ENCODE measurements at places on chromosomes 7 and 10.

DNA sequence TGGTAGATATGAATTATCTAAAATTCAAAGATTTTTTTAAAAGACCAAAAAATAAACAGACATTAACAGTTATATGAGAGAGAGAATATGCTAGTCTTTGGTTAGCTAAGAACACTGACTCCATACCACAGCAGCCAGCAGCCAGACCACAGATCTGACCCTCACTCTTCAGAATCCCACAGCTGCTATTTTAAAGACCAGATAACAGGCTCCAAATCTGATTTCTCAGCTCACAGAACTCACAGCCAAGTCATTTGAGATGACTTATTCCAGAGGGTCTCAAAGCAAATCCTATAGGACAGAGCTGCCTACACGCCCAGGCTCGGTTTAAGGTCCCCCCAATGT, 20.4 kb downstream of the NUDCD3 start:
- DNase-seq: no peak

- no peak for DNase-seq
Measured at GRCh38 chr7:67696878-67697277, 700.2 kb downstream of the TYW1 start.

GRCh38 chr10:71375952-71376351, 20.8 kb upstream of the CDH23 start:
- DNase-seq: no peak

- no peak for DNase-seq
Measured at GRCh38 chr10:58839771-58840170, 327.1 kb downstream of the BICC1 start.

DNA sequence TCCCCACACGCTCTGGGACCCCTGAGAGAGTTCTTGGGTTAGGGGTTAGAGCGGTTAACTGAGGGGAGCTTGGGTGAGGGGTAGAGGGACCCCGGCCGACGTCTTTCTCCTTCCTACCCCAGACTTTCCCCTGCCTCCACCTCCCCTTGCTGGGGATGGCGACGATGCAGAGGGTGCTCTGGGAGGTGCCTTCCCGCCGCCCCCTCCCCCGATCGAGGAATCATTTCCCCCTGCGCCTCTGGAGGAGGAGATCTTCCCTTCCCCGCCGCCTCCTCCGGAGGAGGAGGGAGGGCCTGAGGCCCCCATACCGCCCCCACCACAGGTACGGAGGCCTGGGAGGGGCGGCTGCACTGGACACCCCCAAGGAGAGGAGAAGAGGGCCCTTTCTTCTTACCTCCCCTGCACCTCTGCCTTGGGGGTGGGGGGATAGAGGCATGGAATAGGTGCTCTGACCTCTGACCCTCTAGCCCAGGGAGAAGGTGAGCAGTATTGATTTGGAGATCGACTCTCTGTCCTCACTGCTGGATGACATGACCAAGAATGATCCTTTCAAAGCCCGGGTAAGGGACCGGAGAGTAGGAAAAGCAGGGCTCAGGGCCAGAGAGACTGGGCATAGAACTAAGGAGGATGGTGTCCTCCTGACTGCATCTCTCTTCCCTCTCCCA, 1.1 kb downstream of the ZYX start:
- no peak for DNase-seq

DNA sequence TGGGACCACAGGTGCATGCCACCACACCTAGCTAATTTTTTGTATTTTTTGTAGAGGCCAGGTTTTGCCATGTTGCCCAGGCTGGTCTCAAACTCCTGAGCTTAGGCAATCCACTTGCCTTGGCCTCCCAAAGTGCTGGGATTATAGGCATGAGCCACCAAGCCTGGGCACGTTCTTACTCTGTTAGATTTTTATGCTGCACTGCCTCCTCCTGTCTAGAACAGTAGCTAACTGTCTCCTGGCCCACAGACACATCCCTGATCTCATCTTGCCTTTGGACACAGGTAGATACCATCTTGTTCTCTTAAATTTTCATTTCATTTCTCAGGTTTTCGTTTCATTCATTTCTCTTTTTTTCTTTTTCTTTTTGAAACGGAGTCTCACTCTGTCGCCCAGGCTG, 41.1 kb downstream of the BLVRA start:
- DNase-seq: no peak

All from stimulated activated CD4-positive, alpha-beta T cell treated with anti-CD3 and anti-CD28 coated beads, Interleukin-1b, Interleukin-23, amount 100 ng/mL, for 48 hours (primary cell).